ENCODE measurements at places on chromosomes 3 and 15. TPM values are rescaled to one million over a fixed set of nuclear protein-coding genes. Genes with fewer than 3 reads are reported as not detected.

The HEG1 gene
- 50.3 TPM for polyA plus RNA-seq

The RTP3 gene
- 2.0 TPM for polyA plus RNA-seq

The CADM2 gene
- polyA plus RNA-seq: 1.3 TPM

The STARD9 gene
- 41.1 TPM for polyA plus RNA-seq

The CCDC39 gene
- 4.3 TPM for polyA plus RNA-seq

The NAALADL2 gene
- polyA plus RNA-seq: 5.4 TPM

The GUCA1C gene
- 1.1 TPM for polyA plus RNA-seq

The FILIP1L gene
- 16.5 TPM for polyA plus RNA-seq

The PCNP gene
- polyA plus RNA-seq: 89.1 TPM

The FBXO40 gene
- polyA plus RNA-seq: 0.61 TPM

The ONECUT1 gene
- 3.6 TPM for polyA plus RNA-seq

The SLC9A9 gene
- polyA plus RNA-seq: 4.3 TPM

The TRAT1 gene
- polyA plus RNA-seq: 0.84 TPM

The CDCP1 gene
- polyA plus RNA-seq: 2.5 TPM

The OR5K2 gene
- not detected for polyA plus RNA-seq

The IGDCC3 gene
- 5.8 TPM for polyA plus RNA-seq

The PDE12 gene
- 9.9 TPM for polyA plus RNA-seq

The CDHR4 gene
- 11.7 TPM for polyA plus RNA-seq

The GALNT15 gene
- 16.5 TPM for polyA plus RNA-seq

The ITIH1 gene
- polyA plus RNA-seq: 2.9 TPM

The ITPKA gene
- polyA plus RNA-seq: 12.1 TPM

The LRRN1 gene
- polyA plus RNA-seq: 24.5 TPM

The SLC22A14 gene
- polyA plus RNA-seq: 11.9 TPM

The SLC12A1 gene
- polyA plus RNA-seq: 1.2 TPM

The THUMPD3 gene
- 140 TPM for polyA plus RNA-seq

The MAP6D1 gene
- polyA plus RNA-seq: 0.80 TPM

The GPR149 gene
- polyA plus RNA-seq: 0.61 TPM

The ZNF662 gene
- polyA plus RNA-seq: 11.2 TPM

The ALDH1L1 gene
- polyA plus RNA-seq: 19.6 TPM

The CCR5 gene
- polyA plus RNA-seq: 3.3 TPM

The STRIT1 gene
- polyA plus RNA-seq: 2.5 TPM

The MYO1E gene
- 23.4 TPM for polyA plus RNA-seq

Measured in testis (tissue), 5 donors.